Cortex of kidney (tissue), 1 donor: ENCODE measurements at places on chromosomes 4 and X.

GRCh38 chr4:61273233-61273632, 73.1 kb downstream of the ADGRL3 start:
- DNase-seq: no peak

DNA sequence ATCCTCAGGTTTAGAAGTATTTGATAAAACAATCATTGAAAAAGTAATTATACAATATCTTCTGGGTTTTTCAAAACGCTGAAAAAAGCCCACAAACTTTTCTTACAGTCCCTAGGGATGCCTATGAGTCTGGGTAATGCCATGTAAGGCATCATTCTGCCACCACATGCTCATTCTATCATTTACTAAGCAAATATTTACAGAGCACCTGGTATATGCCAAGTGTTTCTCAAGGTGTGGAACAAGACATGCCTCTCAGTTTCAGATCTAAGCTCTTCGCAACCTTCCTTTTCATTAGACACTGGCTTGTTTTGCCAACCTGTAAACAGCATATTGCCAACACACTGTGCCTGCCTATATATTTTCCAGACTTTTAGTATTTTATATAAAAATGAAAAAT, 17.7 kb downstream of the MID1 start:
- DNase-seq: no peak

- no peak for DNase-seq
These were observed 75.9 kb upstream of the GAB1 start for GRCh38 chr4:143260750-143261149.

GRCh38 chr4:3638080-3638795, 106.0 kb upstream of the LRPAP1 start:
- no peak for DNase-seq

DNA sequence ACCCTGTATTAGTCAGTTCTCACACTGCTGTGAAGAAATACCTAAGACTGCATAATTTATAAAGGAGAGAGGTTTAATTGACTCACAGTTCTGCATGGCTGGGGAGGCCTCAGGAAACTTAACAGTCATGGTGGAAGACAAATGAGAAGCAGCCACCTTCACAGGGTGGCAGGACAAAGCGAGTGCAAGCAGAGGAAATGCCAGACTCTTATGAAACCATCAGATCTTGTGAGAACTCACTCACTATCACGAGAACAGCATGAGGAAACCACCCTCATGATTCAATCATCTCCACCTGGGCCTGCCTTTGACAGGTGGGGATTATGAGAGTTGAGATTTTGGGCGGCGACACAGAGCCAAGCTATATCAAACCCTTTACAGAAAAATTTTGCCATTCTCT, 722.4 kb downstream of the RAB28 start:
- DNase-seq: no peak

- DNase-seq: no peak
These were observed 214.9 kb downstream of the GASK1B start for GRCh38 chr4:157957905-157958304.

- DNase-seq: no peak
These were observed 23.5 kb downstream of the TLR10 start for GRCh38 chr4:38759113-38759789.

DNA sequence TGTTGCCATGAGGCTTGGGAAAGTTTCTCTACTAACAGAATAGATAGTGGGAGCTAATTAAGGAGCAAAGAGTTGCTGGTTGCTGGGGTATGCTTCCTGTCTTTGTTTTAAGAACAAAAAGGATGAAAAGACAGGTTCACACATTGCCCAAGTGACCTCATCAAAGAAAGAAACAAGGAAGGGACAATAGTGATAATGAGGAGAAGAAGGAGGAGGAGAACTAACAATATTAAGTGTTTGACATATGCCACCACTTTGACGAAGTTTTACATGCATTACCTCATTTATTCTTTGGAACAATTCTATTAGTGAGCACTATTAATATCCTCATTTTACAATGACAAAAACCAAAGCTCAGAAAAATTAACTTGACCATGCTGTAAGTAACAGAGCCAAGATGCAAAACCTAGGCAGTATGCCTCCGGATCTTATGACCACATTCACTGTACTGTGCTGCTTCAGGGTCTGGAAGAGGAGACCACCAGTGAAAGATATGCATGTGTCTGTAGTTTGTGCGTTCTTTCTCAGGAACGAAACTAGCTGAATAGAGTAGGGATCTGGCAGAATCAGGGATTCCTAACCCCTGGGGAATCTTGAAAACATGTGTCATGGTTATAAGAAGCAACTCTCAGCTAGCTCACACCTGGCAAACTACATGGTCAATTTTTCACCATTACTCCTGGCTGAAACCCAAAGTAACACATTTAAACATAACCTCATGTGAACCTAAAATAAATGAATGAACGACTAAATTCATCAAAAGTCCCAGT, 83.8 kb downstream of the MOSPD2 start:
- DNase-seq: no peak

GRCh38 chr4:3283916-3284315, 8.9 kb upstream of the RGS12 start:
- DNase-seq: no peak

GRCh38 chr4:35364321-35364870, 879.9 kb downstream of the ARAP2 start:
- no peak for DNase-seq

DNA sequence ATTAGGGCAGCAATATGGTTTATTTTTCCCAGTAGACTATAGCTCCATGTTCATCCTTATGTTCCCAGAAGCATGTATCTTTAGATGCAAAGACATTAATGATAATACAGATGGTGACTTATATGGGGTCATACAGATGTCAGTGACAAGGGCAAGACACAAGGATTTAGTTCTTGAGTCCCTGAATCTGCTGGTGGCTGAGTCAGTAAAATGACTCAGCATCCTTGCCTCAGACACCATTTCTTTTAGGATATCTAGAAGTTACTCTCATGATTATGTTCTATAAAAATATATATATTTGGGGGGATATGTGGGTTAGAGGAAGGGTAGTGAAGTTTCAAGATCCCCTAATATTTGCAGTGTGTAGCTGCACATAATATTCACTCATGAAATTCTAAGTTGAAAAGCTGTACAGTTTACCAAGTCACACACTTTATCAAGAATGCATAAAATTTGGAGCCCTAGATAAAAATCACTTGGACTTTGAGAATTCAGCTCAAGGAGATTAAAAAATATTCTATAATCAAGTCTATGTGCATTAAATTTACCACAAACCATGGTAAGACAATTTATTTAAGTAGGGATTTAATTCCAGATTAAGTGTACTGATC, 101.9 kb downstream of the LNX1 start:
- DNase-seq: no peak

- no peak for DNase-seq
These were observed 181.5 kb downstream of the ZIC3 start for GRCh38 chrX:137747244-137748043.

DNA sequence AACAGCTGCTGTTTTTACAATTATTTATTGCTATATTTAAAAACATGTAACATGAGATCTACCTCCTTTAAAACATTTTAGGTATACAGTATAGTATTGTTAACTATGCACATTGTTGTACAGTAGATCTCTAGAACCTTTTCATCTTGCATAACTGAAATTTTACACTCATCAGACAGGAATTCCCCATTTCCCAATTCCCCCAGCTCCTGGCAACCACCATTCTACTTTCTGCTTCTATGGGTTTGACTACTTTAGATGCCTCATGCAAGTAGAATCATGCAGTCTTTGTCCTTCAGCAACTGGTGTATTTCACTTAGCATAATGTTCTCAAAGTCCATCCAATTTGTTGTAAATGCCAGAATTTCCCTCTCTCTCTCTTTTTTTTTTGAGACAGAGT, 9.7 kb upstream of the LSM6 start:
- DNase-seq: no peak

DNA sequence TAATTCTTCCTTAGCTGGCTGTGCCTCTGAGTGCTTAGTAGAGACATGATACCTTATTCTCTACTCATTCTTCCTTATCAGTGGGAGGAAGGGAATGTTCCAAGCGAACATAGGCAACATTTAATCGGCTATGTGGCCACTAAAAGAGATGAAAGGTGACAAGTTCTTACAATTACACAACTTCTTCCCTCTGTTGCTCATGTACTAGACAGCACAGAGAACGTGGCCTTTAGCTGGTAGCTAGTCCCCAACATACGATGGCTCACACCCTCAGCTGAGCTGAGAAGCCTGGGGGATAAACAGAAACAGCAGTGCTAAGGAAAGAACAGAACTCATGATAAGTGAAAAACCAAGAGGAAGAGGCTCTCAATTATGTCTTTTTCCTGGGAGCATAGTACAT, 52.2 kb downstream of the APOO start:
- no peak for DNase-seq

DNA sequence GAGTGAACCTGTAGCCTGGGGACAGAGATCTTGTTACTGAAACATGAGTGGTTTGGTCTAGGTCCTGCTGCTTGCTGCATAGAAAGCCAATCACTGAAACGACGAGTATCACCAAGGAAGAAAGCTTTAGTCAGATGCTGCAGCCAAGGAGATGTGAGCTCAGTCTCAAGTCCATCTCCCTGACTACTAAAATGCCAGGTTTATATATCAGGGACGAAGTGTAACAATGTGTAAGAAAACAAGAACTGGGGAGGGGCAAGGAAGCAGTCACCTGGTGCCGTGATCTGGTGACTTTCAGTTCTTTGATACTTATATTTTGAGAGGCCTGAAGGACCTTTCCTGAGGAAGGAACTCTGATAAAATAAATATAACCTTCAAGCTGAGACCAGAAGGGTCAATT, 19.6 kb upstream of the ABRAXAS1 start:
- no peak for DNase-seq

DNA sequence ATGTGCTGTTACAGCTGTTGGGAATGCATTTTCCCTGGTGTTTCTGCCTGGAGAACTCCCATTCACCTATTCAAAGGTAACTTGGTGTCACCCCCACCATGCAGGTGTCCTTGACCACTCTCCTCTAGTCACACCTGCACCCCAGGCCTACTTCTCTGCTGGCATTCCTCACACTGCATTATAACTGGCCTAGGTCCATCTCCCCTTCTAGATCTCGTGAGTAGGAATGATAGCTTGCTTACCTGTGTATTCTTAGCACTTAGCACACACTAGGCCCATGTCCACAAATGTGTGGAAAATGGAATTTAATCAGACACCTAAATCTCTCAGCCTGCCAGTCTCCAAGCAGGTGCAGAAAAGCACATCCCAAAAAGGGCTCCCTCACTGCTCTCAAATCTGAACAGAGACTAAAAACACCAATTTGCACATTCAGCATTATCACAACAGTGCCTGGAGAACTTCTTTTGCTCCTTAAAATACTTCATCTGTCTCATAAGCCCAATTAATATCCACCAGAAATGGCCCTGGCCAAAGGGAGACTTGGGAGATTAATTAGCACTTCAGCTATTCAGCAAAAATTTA, 18.3 kb downstream of the SCD5 start:
- no peak for DNase-seq

DNA sequence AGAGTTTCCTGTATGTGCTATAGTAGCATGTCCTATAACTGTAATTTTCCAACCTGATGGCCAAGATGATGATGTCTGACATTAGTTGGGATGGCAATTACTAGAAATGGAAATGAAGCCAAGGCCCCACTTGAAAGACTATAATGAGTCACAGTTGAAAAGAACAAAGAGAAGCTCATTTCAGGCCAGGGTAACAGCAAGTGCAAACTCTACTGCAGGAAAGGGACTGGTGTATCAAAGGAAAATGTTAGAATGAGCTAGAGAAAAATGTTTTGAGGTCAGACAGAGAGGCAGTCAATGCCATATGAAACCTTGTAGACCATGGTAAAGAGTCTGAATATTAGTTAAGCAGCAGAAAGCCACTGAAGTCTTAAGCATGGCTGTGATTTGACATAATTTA, 146.2 kb upstream of the SH3RF1 start:
- DNase-seq: no peak

- DNase-seq: no peak
These were observed 114.0 kb downstream of the STOX2 start for GRCh38 chr4:184019076-184019475.

DNA sequence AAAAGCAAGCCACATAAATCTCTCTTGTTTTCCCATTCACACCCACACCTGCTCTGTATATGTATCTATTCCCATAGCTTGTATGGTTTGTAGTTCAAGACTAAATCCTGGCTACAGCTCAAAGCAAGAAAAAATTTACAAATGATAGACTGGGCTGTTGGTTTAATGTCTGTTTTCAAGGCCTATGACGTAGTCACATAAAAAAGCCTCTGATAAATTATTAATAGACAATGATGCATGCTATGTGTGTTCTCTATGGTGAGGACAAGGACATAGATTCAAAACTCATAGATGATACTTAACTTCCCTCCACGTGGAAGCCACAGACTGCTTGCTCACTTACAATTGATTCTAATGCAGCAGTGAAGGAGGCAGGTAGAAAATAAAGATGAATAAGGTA, 194.0 kb downstream of the LDB2 start:
- DNase-seq: no peak
